ENCODE measurements at places on chromosomes 7 and 10.

- no peak for DNase-seq
Observed at GRCh38 chr10:128860574-128860973, 606.5 kb upstream of the MGMT start.

DNA sequence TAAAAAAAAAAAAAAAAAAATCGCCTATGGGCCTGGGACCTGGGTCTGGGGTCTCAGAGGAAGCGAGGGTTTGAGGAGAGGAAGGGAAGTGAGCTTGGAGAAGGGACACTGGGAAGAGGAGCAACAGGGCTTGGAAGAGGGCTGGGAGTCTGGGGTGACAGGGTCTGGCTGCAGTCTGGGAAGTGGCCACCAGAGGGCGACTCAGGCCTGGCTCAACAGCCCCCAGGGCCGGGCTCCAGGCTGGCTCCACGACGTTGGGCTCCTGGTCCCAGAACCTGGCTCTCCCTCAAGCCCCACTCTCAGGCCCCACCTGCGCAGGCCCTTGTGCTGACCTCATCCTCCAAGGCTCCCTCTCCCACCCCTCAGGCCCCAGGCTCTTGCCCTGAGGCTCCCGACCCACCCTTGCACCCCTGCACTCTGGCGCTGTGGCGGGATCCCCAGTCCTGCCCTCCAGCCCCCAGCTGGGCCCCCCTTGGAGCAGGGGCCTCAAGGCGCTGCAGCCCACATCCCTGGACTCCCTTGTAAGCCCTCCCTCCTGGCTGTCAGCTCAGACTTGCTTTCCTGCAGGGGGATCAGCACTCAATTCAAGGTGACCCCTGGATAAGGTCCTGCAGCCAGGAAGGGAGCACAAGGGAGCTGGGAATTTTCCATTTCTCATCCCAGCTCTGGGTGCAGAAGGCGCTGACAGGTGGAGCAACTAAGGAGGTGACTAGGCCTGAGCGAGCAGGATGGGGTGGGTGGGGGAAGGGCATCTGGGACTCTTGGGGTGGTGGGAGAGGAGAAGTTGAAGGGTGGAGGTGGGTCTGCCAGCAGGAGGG, 5.4 kb upstream of the SPACDR start:
- DNase-seq: peak; percentile 73

DNA sequence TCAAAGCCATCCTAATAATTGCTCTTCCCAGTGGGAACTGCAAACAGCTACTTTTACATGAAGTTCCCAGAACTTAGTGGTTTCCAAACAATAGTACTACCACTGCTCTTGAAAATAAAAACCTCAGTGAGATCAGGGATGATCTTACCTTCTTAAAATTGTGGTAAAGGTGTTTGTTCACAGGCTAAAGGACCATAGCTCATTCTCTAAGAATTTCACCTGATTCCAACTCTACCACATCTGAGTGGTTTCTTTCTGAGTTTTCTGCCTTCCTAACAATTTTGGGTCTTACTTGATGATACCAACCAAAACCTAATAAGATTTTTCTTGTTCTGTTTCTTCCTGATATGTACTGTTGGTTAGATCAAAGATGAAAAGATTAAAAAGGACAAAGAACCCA, 45.6 kb upstream of the AGBL3 start:
- no peak for DNase-seq

GRCh38 chr7:100102950-100103840, 1.8 kb downstream of the AP4M1 start:
- DNase-seq: no peak

DNA sequence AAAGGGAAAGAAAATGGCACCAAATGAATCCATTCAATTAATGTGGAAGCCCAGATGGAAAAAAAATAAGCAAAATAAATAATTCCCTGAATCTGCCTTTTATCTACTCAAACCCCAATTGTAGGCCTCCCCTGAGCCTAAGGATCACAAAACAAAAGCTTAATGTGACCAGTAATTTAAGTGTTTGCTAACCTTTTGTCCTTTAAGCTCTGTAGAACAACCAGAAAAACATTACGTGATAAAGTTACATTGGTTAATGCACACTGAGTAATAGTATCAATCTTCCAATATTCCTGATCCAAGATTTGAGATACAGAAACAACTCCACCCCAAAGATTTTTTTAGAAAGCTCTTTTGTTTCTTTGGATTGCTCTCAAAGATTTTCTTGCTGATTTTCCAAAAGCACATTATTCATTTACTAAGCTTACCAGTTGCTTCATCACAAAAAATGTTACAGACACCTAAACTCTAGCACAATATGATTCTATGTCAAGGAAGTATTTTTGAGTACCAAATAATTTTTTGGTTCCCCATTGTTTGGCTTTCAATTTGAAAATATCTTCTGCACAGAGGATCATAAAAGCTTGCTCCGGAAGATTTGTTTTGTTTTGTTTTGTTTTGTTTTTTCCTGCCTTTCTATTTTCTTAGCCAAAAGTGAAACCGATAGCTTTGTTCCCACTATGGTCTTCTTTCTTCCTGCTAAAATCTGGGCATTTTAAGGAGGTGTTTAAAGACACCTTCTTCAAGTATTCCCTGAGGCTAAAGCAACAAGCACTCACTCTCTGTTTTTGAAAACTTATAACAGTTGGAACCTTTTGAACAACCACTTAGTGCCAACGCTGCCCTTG, 54.2 kb downstream of the TRIL start:
- DNase-seq: no peak

- no peak for DNase-seq
Observed at GRCh38 chr10:123016228-123016627, 7.4 kb downstream of the ACADSB start.

- no peak for DNase-seq
Observed at GRCh38 chr10:94003488-94003887, 9.8 kb downstream of the PLCE1 start.

GRCh38 chr7:44331682-44332081, 6.3 kb upstream of the CAMK2B start:
- no peak for DNase-seq

DNA sequence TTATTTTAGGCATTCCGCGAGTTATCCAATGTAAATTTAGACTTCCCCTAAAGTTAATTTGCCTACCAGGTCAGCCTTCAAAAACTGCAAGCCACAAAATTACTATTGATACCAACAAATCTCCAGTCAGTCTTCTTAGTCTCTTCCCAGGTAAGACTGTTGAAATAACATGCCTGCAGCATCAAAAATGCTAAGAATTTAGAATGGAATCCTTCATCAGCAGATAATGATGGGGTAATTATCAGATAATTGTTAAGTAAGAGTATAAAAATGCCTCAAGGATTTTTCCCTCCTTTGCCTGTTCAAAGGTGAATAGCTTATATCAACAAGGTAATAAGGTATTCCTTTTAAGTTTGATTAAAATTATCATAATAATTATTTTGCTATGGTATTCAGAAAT, 228.5 kb downstream of the BBS9 start:
- DNase-seq: no peak

- no peak for DNase-seq
Observed at GRCh38 chr7:51607447-51607846, 290.8 kb upstream of the COBL start.

GRCh38 chr7:135704074-135704473, 23.9 kb downstream of the SLC13A4 start:
- DNase-seq: no peak

- no peak for DNase-seq
Observed at GRCh38 chr10:127948791-127949190, 41.9 kb downstream of the PTPRE start.

- no peak for DNase-seq
Observed at GRCh38 chr7:135369405-135369804, 135.8 kb downstream of the STRA8 start.

DNA sequence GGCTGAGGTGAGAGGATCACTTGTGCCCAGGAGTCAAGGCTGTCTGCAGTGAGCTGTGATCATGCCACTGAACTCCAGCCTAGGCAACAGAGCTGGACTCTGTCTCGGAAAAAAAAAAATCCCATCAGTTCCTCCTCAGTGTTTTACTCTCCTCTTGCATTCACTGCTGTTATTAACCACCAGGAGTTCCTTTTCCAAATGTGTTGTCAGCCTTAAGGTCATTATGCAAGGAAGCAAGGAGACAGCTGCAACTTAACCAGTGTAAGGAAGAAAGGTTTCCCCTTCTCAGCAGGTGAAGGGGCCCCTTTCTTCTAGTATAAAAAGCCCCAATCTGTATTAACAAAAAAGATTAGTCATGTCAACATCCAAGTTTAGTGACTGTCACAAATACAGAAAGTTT, 86.6 kb upstream of the LEP start:
- no peak for DNase-seq

GRCh38 chr7:36283711-36284130, 105.9 kb upstream of the ANLN start:
- no peak for DNase-seq

DNA sequence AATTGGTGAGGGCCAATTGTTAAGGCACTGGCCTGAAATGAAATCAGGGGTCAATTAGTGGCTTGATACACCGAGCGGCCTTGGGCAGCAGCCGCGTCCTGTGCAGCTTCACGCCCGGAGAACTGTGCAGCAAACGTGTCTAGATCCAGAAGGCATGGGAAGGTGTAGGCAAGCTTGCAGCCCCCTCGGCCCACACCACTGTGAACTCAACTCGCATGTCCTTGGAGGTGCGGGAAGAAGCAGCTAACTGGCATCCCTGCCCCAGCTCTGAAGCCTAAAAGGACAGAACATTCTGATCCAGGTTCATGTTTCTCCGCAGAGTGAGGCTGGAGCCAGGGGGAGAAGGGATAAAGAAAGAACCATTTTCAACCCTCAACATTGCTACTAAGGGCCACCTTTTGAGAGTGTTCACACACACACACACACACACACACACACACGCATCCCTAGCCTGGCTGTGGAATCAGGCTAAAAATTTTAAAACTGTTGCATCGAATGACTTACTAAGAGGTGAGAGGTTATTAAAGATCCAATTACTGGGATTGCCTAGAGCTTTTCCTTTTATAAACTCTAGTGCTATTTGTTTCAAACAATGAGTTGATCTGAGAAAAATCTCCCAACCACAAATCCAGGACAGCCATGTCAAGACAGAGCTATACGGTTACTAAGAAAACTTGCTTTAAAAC, 104.0 kb downstream of the PARP12 start:
- DNase-seq: no peak

GRCh38 chr7:108418946-108419345, 37.3 kb downstream of the NRCAM start:
- DNase-seq: no peak

GRCh38 chr7:41247143-41247865, 455.6 kb downstream of the INHBA start:
- no peak for DNase-seq

GRCh38 chr10:84269773-84270172, 24.9 kb downstream of the RGR start:
- no peak for DNase-seq

GRCh38 chr7:127769696-127770400, 117.9 kb downstream of the SND1 start:
- DNase-seq: no peak

DNA sequence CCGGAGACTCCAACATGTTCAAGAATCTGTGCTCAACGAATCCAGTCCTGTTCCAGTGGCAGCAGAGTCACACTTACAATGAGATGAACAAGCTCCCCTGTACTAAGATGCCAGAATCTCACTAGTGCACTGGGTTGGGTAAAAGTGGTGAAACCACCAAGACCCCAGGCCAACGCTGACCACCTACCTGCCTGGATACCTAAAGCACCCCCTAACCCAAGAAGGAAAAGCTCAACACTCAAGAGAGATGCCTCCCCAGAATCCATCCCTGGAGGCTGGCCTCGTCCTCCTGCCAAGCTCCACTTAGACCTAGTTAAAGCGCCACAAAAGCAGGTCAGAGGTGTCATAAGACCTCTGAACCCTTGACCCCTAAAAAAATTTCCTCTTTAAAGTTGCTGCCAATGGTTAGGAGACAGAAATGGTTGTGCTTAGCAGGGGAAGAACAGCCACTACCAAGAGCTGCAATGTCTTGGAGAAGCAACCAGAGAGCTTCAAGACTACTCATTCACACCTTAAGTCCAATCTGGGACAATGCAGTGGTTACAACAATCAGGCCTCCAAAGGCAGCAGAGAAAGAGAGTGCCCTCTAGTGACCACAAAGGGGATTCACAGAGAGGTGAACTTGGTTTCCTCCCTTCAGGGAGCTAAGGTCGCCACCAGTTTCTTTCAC, 94.6 kb upstream of the MACROH2A2 start:
- no peak for DNase-seq

DNA sequence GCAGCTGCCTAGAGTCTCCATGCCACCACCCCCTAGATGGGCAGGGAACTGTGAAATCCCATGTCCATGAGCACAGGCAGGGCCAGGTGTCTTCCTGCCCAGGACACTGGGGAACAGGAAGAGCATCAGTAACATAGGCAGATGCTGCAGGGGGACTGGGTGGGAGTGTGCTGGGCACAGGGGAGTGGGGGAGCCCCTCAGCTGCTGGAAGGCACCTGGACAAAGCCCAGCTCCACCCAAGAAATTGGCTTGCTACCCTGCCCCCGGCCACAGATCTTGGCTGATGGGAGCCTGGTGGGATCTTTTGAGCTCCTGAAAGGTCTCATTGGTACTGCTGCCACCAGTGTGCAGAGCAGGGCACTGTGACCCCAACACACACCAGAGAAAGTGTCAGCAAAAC, 66.7 kb downstream of the TCERG1L start:
- DNase-seq: no peak

DNA sequence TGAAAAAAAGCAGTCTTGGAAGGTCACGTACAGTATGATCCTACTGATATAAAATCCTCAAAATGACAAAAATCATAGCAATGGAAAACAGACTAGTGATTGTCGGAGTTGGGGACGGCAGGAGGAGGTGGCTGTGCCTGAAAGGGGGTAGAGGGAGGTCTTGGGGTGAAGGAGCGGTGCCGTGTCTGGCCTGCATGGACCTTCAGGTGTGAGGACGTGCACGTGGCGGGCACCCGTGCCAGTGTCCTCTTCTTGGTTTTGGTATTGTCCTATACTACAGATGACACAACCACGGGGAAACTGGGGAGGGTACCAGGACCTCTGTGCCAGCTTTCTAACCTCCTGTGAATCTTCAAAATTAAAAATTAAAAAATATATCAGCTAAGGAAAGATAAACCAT, 73.0 kb downstream of the COBL start:
- DNase-seq: no peak

- no peak for DNase-seq
Observed at GRCh38 chr10:121710207-121710606, 112.0 kb upstream of the FGFR2 start.

GRCh38 chr7:135160098-135160857, 10.2 kb downstream of the CYREN start:
- no peak for DNase-seq

DNA sequence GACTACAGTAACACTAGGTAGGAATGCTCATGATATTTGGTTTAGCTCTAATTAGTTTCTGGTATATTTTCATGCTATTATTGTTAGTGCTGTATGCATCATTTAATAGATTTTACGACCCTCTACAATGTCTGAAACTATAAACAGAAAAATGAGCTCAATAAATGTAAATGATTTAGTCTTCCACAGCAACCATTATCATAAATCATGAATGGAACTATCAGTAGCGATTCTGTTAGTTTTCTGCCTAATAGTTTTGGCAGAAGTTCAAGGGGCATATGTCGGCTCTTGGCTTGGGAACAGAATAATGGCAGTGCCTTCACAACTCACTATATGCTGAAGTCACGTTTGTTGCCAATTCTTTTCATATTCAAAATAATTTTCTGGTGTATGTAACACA, 494.8 kb downstream of the PARD3 start:
- no peak for DNase-seq
